ENCODE measurements at places on chromosomes 5 and 9.
A peak's percentile ranks its signal among the peaks of the same experiment; 100 is the strongest.

DNA sequence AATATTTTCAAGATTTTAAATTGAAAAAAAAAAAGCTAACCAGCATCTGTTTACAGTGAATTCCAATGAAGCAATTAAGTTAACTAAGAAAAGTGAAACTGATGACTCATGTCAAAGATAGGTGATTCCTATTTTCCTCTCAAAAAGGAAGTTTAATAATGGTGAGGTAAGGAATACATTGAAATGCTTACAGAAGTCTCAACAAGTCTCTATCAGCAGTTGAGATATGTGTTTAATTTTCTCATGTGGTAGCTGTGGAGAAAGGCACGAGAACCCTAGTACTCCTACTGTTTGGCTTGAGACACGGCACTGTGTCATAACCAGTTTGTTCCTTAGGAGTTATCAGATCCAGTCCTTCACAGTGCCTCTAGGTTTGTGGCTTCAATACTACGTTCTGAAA is 114.5 kb downstream of the SLC25A46 start:
- no peak for DNase-seq

DNA sequence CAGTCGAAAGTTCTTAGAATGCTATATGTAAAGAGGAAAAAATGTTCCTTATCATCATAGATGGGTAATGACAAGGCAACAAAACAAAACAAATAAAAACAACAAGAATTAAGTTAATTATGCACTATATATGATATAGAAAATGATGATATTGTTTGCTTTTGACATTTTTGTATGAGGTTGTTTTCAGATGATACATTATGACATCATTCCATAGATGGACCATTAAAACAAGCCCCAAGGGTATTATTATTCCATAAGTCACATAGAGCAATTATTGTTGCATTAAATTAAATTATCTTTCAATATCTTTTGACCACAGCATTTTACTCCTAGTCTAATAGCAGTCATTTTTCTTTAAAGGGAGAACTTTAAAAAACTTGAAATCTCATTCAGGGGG is 56.5 kb upstream of the RICTOR start:
- no peak for DNase-seq

GRCh38 chr9:107325842-107326241 is 42.8 kb downstream of the RAD23B start:
- no peak for DNase-seq

GRCh38 chr5:120703918-120704587 is 240.0 kb downstream of the PRR16 start:
- no peak for DNase-seq

- DNase-seq: peak; percentile 79
Observed at GRCh38 chr5:72485430-72485974, 21.7 kb downstream of the ZNF366 start.
